ENCODE measurements at places on chromosomes 3 and 15. TPM values are rescaled to one million over a fixed set of nuclear protein-coding genes. Genes with fewer than 3 reads are reported as not detected.
A peak's percentile ranks its signal among the peaks of the same experiment; 100 is the strongest.

- DNase-seq = no peak
These were observed 17.7 kb downstream of the RBP1 start for GRCh38 chr3:139521816-139522215.

GRCh38 chr3:58839187-58839586, 172.6 kb upstream of the FAM3D start:
- DNase-seq = no peak

DNA sequence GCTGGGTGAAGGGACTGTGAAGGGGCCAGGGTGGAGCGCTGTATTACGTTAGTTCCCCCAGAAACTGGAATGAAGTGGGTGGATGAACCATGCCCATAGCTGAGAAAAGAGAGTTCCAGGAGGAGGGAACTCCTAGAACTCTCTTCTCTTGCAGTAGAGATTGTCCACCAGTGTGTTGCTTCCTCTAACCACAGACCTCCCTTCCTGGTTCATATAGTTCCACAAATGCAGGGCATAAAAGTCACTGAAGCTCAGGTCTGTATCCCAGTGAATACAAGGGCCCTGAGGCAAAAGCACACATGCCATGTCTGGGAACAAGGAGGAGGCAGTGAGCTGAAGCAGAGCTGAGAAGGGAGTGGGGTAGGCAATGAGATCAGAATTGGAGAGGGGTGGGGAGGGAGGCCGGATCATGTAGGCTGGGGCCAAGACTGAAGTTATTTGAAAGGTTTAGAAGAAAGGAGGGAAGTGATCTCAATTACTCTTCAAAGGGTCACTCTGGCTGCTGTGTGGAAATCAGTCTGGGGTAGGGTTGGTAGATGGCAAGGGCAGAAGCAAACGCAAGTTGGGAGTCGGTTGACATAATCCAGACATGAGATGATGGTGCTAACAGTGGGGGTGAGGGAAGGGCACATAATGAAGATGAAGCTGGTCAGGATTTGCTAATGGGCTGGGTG, 6.5 kb downstream of the A4GNT start:
- DNase-seq = no peak

GRCh38 chr3:147875498-147875897, 466.3 kb downstream of the ZIC1 start:
- DNase-seq = no peak

- no peak for DNase-seq
These were observed 94.4 kb downstream of the CHRNA7 start for GRCh38 chr15:32124726-32125125.

GRCh38 chr3:97892852-97893251, 71.0 kb downstream of the CRYBG3 start:
- no peak for DNase-seq

DNA sequence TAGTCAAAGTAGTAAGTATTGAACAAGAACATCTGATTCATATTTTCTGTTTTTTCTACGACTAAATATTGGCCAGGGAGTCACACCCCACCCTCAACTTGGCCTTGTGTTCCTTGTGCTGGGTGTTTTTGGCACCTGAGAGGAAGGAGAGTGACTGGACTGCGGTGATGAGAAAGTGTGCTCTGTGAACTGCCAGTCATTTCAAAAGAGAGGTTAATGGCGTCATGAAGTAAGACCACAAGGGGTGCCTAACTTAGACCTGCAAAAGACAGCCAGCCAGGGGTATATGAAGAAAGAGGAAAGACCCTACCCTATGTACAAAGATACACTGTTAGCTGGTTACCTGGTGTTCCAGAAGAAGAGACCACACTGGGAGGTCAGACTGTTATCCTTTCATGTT, 58.4 kb upstream of the COL8A1 start:
- DNase-seq = no peak

GRCh38 chr15:44215594-44215993, 20.5 kb upstream of the FRMD5 start:
- DNase-seq = no peak

DNA sequence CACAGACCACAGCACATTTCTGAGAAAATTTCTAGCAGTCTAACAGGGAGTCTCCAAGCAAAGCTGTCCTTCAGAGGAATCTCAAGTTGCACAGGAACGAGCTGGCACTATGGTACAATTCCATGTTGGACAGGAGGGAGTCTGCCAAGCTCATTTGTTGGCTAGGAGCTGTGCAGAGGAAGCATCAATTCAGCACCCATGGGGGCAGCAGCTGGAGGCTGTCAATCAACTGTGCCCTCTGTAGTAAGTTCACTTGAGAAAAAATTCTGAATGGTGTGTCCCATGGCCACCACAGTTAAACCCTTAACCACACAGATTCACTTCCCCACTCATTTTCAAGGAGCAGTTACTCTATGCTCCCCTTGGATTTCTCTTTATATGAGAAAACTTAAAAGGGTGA, 298.5 kb upstream of the PPP2R3A start:
- DNase-seq = no peak

DNA sequence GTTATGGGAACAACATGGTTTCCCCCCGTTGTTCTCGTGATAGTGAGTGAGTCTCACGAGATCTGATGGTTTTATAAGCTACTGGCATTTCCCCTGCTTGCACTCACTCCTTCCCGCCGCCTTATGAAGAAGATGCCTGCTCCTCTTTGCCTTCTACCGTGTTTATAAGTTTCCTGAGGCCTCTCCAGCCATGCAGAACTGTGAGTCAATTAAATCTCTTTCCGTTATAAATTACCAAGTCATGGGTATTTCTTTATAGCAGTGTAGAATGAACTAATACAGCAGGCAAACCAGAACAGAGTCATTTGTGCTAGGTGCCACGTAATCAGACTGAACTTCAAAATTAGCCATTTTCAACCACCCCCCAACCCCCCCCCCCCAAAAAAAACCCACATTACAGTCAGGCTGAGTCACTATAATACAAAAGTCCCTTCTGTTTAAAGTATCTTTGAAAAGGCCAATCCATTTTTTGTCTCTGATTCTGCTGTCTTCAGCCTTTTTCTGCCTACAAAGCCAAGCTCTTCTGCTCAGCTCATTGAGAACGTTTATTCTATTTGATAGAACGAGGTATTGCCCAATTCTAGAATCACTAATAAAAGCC, 4.1 kb downstream of the OR4F6 start:
- no peak for DNase-seq

- DNase-seq = no peak
These were observed 464.1 kb downstream of the EPHA6 start for GRCh38 chr3:97278506-97278905.

- no peak for DNase-seq
These were observed 1.1 kb downstream of the THSD4 start for GRCh38 chr15:71116366-71116765.

DNA sequence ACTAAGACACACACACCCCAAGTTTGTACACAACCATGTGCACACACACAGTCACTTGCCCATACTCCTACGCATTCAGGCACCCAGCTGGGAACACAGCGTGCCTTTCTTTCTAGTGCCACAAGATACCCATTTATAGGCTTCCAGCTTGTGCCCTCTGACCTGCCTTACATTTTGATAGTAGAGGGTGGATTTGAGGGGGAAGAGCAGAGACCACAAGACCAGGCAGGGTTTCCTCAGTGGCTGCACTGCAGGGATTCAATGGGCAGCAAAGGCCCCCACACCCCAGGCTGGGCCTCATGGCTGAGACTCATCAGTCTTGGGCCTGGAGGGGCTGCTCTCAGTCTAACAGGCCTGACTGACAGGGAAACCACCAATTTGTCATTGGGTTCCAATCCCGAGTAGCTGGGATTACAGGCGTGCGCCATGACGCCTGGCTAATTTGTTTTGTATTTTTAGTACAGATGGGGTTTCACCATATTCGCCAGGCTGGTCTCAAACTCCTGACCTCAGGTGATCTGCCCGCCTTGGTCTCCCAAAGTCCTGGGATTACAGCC, 18.8 kb upstream of the ANKDD1A start:
- peak; percentile 62 for DNase-seq

GRCh38 chr3:37500518-37500917, 326.1 kb upstream of the LRRFIP2 start:
- no peak for DNase-seq

GRCh38 chr3:16415911-16416476, 97.5 kb downstream of the RFTN1 start:
- no peak for DNase-seq

DNA sequence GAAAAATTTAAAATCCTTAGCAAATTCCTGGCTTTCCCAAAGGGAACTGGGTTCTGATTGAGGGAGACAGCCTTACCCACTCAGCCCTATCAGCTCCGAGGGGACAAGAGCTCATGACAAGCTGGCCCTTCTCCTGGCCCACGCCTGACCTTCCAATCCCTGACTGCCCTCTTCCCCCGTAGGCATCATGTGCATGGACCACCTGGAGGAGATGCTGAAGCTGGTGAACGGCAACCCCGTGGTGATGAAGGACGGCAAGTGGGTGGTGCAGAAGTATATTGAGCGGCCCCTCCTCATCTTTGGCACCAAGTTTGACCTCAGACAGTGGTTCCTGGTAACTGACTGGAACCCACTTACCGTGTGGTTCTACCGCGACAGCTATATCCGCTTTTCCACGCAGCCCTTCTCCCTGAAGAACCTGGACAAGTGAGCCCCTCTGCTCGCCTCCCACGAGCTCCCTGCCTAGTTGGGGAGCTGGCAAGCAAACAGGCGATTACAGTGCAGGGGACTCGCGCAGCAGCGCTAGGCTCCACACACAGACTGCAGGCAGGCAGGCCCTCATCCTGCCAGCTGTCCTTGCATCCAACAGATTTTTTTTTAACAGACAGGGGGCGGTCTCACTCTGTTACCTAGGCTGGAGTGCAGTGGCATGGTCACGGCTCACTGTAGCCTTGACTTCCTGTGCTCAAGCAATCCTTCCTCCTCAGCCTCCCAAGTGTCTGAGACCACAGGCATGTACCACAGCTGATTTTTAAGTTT, 16.8 kb downstream of the RPUSD3 start:
- peak; percentile 37 for DNase-seq

GRCh38 chr15:92083190-92083589, 229.7 kb downstream of the SLCO3A1 start:
- no peak for DNase-seq

Gene NTRK3
- 3.5 TPM for total RNA-seq

Gene GOLGA8R
- total RNA-seq = 5.1 TPM

Gene LRRIQ4
- not detected for total RNA-seq

Gene SCAANT1
- total RNA-seq = not detected

Gene PROS1
- total RNA-seq = 49.5 TPM

Gene LMAN1L
- not detected for total RNA-seq

Gene CDHR4
- 9.6 TPM for total RNA-seq

Gene SMCO1
- not detected for total RNA-seq

Gene GPR149
- not detected for total RNA-seq

Gene SLC6A1
- 1.8 TPM for total RNA-seq

Data from lower lobe of right lung (tissue), 2 donors.